ENCODE measurements at places on chromosomes 16 and 17. TPM values are rescaled to one million over a fixed set of nuclear protein-coding genes. Genes with fewer than 3 reads are reported as not detected.

DNA sequence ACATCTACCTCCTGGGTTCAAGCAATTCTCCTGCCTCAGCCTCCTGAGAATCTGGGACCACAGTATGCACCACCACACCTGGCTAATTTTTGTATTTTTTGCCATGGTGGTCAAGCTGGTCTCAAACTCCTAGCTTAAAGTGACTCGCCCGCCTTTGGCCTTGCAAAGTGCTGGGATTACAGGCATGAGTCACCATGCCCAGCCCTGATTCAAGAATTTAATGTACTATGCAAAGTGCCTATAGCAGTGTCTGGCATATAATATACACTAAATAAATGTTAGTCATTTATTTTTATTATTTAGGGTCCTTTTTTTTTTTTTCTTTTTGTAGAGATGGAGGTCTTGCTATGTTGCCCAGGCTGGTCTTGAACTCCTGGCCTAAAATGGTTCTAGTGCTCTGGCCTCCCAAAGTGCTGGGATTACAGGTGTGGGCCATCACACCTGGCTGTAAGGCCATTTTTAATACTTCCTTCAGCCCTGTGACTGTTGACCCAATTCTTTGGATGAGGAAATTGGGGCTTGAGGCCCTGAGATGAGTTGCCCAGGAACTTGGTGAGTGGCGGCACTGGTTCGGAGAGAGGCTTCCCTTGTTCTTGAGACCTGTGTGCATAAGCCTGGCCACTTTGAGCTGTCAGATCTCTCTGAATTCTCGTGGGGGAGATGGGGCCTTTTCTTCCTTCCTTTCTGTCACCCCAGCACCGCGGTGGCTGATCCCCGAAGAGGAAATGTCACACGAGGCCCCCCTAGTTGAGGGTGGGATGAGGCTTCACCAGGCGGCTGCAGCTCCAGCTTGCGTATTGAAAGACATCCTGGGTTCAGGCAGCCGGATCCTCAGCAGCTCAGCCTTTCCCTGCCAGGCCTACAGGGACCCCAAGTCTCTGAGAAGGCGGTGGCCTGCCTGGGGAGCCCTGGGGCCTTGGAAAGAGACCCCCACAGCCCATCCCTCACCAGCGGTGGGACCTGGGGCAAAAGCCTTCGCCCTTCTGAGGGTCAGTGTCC, 38.7 kb downstream of the LAT start:
- no peak for DNase-seq

GRCh38 chr16:72923757-72924156, 124.2 kb downstream of the ZFHX3 start:
- no peak for DNase-seq

DNA sequence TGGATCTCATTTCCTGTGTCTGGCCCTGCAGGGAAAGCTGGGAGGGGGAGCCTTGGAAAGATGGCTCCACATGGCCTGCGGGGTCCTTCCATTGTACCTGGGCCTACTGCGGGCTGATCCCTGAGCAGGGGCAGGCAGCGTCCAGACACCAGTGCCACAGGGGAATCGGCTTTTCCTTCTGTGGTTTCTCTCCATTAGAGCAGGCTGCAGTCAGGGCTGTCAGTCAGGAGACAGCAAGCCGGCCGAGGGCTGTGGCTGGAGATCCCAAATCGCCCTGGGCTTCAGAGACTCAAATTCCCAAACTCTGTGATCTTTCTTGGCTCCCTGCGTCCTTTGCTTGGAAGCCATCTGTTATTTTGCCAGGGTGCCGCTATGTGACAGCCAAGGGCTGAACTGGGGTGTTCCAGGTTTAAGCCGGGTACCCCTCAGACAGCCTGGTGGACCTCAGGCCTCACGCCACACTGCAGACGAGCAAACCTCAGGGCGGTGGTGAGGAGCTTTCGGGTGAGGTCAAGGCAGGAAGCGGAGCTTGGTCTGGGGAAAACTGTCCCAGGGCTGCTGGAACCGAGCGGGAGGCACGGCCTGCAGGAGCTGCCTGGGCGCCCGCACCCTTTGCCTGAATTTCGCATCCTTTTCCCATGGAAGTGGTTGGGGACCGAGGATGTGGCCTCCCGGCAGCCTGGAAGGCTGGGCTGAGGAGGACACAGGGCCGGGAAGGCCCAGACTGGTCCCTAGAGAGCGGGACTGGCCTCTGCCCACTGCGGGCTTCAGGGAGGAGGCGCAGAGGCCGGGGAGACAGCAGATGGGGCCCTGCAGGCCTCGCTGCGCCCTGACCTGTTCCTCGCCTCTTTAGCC, 1.5 kb upstream of the CPNE7 start:
- no peak for DNase-seq

GRCh38 chr17:5035315-5035714, at the start of gene SLC52A1:
Gene SLC52A1 (minus strand): TSS chr17:5035426. CDS start chr17:5034606, 820 bp downstream.
- DNase-seq = no peak

- DNase-seq = no peak
These were observed 78.7 kb downstream of the LITAF start for GRCh38 chr16:11507991-11508390.

Gene SCGB1C2
- not detected for total RNA-seq
